AG10803 (cell line): ENCODE measurements at places on chromosomes 5 and 9.

DNA sequence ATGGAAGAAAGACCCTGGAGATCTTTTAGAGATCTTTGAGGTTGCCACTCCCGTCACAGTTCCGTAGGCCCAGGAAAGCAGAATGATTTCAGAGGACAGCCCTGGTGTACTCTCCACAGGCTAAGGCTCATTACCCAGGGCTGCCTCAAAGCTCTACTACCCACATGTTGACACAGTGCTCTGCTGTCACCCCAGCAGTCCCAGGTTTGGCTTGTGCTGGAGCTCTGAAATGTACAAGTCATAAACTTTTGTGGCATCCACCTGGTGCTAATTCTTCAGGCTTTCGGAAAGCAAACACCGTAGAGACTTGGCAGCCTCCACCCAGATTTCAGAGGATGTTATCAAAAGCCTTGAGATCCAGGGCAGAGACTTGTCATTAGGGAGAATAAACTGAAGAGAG lies 136.5 kb downstream of the MTRR start:
- no peak for DNase-seq

DNA sequence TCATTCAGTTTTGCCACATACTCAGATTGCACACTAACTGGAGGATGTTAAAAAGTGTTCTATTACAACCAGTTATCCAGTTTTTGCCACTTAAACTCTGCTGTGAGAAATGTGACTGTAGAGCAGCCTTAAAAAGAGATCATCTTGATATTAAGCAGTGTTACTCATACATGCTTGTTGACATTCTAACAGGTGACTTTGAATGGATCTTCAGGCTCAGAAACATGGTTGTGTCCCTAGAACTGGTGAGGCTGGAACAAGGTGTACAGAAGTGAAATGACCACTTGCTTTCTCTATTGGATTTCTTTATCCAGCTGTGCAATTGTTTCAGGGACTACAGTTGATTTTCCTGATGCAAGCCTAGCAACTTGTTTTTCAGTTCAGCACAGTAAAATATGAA lies 166.1 kb upstream of the CCDC152 start:
- DNase-seq: no peak

- no peak for DNase-seq
Measured at GRCh38 chr9:33919276-33919897, 102.4 kb downstream of the UBE2R2 start.

GRCh38 chr9:108053555-108054061 lies 564.0 kb upstream of the KLF4 start:
- peak; percentile 76 for DNase-seq

GRCh38 chr5:124920909-124921666 lies 174.6 kb upstream of the ZNF608 start:
- DNase-seq: no peak
